ENCODE measurements at places on chromosomes 2 and 18.

DNA sequence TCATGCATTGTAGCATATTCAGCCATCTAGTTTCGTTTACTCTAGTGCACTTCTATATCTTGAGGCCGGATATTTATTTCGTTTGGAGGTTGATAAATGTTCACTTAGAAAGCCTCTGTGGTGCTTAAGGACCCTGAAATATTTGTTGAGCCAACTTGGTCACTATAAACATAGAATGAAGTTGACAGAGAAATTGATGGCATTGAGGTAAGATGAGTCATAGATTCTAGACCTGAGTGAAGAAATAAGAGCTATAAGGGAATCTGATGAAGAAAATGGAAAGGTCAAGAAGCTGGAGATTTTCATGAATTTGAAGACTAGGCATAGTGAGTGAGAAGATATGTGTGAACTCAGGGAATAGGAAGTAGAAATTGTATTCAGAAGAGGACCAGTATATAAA lies 35.9 kb downstream of the EPC2 start:
- DNase-seq = no peak

DNA sequence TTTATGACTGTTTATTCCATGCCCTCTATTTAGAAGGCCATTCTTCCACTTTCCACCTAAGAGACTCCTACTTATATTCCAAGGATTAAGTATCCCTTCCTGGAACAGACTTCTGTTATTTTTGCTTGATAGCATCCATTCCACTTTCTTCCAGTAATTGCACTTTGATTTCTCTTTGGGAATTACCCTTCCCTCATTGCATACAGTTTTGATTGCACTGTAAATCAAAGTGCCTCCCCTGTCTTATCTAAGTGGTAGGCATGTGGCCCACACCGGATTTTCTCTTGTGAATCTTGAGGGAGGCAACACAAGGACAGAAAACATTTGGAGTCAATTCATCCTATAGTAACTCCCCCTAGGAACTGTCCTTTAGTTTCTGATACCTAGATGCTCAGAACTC lies 120.4 kb downstream of the PDE11A start:
- DNase-seq = no peak

DNA sequence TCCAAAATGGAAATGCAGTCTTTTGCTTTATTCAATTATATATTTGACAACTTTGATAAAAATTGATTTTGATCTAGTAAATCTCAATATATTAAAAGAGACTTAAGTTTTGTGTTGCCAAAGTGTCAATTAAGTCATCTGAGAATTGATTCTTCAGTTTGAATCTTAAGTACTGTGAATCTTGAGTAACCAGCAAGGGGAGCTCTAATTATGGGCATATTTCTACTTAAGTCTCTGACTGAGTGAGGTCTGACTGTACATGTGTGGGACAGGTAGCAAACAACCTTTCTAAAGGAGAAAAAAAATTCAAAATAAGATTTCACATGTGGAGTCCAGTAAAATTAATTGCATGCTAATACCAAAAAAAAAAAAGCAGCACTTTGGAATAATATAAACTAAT lies 503.7 kb upstream of the SLC8A1 start:
- no peak for DNase-seq

GRCh38 chr2:47257946-47258348 lies 102.8 kb upstream of the STPG4 start:
- DNase-seq = no peak

DNA sequence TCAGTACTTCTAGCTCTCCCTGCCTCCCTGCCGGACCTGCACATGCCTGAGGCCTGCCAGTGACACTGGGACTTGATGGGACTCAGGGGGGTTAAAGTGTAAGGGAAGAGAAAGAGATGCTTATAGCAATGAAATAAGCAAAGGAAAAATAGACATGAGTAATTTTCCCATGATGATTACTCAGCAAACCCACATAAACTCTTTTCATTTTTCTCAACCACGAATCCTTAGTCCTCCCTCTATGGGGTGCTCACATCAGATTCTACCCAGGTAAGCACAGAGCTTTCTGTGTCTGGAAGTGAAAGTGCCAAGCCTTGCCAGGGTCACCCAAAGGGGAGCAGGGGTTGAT lies 44.8 kb upstream of the ANKRD62 start:
- DNase-seq = peak; percentile 10

- no peak for DNase-seq
These were observed 8.9 kb upstream of the THUMPD2 start for GRCh38 chr2:39787950-39788349.

DNA sequence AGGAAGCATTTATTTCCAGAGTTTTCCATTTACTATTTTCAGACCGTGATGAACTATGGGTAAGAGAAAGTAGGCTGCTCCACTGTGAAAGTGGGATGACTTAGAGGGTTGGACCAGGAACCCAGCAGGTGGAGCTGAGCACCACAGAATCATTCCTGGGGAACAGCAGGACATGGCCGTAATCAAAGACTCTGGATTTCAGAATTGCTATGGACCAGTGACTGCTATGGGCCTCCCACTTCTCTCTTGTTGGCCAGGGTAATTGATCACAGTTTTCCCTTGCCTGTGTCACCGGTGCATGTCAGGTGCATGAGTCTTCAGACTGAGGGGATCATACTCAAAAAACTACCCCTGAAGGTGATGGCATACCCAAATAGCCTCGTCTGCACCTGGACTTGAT lies 90.6 kb upstream of the GPC1 start:
- DNase-seq = no peak

- no peak for DNase-seq
These were observed 18.7 kb downstream of the C18orf63 start for GRCh38 chr18:74334242-74334893.

DNA sequence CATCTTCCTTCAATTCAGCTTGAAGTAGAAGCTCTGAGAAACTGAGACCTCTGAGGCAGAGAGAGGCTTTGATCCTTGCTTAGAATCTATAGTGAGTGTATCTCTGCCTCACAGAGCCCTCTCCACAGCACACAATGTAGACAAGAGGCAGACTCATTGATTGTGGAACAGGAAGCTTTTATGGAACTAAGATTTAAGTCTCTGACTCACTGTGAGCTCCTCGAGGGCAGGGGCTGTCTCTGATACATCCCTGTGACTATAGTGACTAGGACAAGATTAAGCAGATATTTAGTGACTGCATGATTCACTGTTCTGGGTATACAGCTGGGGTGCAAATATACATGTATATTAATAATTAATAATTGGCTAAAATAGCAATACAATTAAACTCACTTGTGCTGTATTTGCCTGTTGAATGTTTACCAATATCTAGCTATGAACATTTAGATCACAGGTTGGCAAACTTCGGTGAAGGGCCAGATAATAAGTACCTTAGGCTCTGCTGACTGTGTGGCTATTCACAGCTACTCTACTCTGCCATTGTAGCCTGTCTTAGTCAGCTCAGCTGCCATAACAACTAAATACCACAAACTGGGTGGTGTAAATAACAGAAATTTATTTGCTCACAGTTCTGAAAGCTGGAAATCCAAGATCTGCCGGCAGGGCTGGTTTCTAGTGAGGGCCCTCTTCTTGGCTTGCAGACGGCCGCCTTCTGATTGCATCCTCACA lies 54.4 kb downstream of the ARHGEF4 start:
- DNase-seq = no peak

DNA sequence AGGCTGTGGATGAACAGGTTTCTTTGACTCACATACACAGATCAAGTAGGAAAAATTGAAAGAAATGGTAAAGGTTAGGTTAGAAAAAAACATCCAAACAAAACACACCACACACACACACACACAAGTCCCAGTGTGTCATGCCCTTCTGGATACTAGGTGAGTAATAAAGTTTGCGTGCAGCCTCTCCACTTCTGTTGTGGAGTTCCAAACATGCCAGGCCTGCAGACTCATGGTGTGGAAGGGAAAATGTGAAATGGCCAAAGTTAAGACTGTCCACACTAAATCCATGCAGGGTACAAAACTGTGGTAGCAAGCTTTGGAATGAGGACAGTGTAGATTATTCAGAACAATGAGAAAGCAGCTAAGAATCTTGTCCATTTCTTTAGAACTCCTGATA lies 114.6 kb downstream of the IKZF2 start:
- DNase-seq = no peak

GRCh38 chr2:45009303-45009927 lies at the start of gene SIX2:
SIX2 (minus strand) TSS chr2:45009452; CDS start chr2:45009110, 342 bp downstream.
- DNase-seq = no peak

- no peak for DNase-seq
These were observed 28.5 kb downstream of the IL37 start for GRCh38 chr2:112939425-112939824.

- DNase-seq = no peak
These were observed 819.7 kb upstream of the ZEB2 start for GRCh38 chr2:145339646-145340045.

- no peak for DNase-seq
These were observed 137.4 kb upstream of the ETAA1 start for GRCh38 chr2:67259556-67260342.

DNA sequence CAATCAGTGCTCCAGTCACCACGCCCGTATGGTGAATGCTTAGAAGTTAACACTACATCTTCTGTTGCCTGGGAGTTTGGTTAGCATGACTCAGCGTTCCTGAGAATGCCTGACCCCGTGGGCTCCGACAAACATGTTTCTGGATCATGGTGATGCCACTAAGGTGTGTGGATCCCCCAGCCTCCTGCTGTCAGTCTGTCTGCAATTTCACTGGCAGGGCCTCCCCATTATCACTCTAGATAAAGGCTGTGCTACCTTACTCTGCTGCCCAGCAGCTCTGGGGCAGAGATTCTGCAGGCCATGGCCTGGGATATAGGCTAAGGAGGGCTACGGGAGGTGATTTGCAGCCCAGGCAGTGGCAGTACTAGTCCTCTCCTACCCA lies 66.0 kb downstream of the STPG4 start:
- DNase-seq = no peak

DNA sequence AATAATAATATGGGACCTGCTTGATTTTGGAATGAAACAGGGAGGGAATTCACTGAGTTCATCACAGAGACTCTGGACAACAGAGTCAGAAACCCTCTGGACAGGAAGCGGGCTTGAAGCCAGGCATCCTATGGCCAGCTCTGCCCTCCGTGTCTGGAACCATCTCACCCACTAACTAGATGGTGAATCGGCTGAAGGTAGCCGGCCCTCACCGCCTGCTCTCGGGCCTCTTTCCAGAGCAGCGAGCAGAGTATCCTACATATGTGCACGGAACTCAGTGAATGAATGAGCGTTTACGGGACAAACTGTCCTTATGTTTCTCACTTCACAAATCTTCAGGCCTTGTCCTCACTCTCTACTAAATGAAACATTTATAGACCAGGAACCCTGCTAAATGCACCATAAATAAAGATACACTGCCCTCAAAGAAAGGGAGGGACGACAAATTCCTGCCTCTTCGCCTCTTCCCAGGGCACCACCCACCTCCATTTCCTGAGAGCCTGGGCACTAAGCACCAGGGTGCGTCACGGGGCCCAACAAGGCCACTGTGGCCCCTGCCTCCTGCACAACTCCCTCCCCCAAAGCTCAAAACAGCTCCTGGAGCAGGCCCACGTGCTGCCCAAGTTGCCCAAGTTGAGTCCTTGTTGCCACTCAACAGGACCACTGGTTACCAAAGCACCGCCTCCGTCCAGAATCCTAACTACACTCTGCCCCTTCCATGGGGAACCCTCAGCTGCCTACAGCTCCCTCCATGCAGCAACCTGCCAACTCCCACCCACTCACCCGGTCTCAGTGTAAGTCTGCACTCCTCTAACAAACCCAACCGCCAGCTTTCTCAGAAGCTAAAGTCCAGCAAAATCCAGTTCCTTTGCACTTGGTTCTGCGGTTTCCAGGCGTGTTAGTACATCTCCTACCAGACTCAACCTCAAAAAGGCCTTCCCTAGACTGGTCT lies 1.7 kb downstream of the TBC1D8 start:
- DNase-seq = no peak

Data from activated CD4-positive, alpha-beta T cell treated with anti-CD3 and anti-CD28 coated beads, Interleukin-2, amount 50 U/mL, for 16 hours (primary cell).